Stimulated activated CD8-positive, alpha-beta memory T cell treated with anti-CD3 and anti-CD28 coated beads, Interleukin-4, amount 100 ng/mL, for 24 hours (primary cell): ENCODE measurements at places on chromosomes 3 and 15.

- peak; percentile 11 for DNase-seq
Measured at GRCh38 chr15:59174835-59175831, 31.5 kb upstream of the LDHAL6B start.

- DNase-seq: no peak
Measured at GRCh38 chr3:108388136-108389132, 92.1 kb downstream of the HHLA2 start.

DNA sequence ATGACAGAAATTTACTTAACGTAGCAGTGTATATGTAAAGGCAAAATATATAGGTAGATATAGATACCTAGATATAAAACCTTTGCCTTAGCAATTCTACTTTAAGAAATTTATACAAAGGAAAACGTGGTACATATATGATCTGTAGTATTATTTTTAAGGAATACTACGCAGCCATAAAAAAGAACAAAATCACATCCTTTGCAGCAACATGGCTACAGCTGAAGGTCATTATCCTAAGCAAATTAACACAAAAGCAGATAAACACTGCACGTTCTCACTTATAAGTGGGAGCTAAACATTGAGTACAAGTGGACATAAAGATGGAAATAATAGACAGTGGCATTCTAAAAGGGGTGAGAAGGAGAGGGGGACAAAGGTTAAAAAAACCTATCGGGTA, 14.8 kb upstream of the LIPC start:
- no peak for DNase-seq

DNA sequence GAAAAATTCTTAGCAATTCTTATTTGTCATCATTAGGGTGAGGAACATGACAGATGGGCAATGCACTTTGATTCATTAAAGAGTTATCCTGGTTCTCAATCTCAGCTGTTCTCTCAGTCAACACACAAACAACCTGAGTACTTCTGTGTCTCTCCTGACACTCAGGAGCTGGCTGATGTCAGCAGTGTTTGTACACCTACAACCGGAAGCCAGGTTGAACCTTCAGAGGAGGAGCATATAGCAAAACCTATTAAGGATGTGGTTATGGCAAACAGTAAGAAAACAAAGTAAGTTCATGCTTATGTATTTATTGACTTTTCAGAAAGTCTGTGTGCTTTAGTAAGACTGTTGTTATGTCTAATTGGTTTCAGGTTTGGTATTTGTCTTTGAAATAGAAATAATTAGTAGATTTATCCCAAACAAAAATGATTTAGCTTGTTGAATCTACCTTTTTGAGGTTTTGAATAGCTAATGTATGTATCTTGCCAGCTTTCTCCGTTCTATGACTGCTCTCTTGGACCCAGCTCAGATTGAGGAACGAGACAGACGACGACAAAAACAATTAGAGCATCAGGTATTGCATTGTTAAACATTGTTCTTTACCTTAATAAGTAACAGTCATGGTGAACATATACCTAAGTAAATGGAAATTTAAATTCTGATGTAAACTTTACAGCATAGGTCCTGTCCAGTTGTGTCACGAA, 36.6 kb downstream of the CCDC66 start:
- no peak for DNase-seq

DNA sequence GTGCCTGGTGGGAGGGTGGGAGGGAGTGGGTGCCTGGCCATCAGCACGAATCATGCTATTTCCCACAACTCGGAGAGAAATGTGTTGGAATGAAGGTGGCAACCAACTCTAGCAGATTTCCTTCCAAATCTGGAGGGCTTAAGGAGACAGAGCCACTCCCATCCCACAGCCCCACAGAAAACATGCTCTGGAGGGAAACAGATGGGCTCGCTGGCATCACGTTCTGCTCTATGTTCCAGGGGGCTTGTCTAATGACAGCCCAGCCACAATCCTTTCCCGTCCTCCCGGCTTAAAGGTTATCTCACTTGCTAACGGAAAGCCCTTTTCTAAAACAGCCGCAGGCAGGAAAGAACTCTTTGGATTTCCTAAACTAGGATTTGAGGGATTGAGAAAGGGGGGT, 65.3 kb downstream of the ADAMTS17 start:
- DNase-seq: no peak

GRCh38 chr15:56805466-56806147, 72.3 kb upstream of the ZNF280D start:
- DNase-seq: no peak

- DNase-seq: no peak
Measured at GRCh38 chr15:85986741-85987140, 92.9 kb upstream of the AGBL1 start.

DNA sequence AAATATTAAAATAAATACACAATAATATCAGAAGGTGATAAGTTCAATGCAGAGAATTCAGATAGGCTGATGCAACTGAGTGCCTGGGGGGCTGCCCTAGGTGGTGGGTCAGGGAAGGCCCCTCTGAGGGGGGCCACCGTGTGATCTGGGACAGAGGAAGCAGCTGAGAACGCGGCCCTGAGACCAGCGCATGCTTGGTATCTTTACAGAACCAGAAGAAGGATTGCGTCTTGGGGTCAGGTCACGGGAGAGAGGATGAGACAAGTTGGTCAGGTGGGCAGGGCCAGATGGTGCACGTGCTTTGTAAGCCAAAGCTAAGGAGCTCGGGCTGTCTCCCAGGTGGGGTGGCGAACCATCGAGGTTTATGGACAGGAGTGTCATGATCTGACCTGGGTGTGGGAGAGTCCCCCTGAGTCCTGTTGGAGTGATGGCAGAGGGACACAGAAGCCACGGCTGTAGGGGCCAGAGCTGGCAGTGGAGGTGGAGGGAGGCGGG, 121.2 kb downstream of the ETFA start:
- no peak for DNase-seq

- no peak for DNase-seq
Measured at GRCh38 chr15:47415539-47415971, 301.8 kb upstream of the SEMA6D start.

- no peak for DNase-seq
Measured at GRCh38 chr15:68228143-68228970, 1.2 kb downstream of the CLN6 start.

GRCh38 chr3:194129581-194130133, 6.3 kb upstream of the HES1 start:
- no peak for DNase-seq

DNA sequence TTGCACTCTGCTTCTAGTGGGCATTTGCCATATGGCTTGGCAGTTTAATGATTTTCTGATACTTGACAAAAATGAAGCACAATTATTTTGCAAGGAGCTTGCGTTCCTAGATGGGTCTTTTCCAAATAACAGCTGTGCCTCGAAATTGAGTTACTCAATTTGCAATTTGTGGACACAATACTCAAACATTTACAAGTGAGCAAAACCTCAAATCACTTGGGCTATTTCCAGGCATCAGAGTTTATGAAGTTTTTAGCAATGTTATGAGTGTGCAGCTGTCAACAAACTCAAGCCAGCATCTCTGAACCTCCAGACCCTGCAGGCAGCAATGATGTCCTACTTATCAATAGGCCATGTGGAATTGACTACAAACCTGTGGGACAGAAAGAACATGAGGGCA, 41.3 kb downstream of the NMNAT3 start:
- no peak for DNase-seq

DNA sequence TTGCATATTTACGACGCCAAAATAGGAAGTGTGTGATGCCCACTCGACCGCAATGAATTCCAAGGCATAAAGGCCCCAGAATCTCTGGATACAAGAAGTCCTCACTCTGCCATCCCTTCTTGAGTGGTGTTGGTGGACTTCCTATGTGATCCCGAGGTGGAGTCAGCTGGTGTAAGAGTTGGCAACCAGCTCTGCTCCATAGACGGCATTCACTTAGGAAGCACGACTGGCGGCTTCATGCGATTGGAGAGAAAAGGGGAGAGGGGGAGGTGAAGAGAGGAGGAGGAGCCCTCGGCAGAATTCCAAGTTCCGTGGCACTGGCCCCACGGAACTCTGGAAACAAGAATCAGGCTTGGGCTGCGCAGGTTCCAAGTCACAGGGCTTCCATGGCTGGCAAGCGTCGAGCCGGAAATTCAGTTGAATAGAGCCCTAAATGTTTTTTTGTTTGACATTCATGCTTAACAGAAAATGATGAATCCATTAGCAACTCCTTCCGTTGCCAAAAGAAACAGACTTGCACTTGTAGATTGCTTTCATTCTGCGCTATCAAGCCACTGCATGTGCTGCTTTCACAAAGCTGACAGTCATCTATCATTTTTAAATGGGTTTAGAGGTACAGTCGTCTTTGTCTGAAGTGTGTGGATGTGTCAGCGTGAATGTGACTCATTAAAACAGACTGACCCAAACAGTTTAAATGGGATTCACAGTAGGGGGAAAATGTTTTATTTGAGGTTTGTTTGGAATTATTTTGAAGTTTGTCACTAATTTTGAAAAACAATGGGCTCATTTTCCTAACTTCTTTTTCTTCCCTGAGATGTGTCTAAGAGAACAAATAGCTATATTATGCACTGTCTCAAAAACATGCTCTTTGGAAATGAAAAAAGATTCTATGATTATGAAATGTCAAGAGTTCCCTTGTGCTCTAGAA, 428.3 kb upstream of the ATP11B start:
- no peak for DNase-seq

DNA sequence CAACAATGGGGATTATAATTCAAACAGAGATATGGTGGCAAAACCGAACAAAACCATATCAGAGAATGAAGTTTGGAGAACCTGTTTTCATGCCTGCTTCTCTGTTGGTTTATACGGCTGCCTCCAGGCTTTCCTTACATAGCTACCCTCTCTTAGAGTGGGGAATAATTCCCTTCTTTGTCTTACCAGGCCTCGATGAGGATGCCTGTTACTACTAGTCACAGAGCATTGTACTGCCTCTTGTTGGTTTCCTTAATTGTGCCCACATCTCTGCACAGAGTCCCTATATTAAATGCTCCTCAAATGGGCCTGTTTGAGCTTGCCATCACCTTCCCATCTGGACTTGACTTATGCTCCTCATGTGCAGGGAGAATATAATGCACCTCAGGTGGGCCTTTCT, 92.9 kb downstream of the NCEH1 start:
- DNase-seq: no peak

DNA sequence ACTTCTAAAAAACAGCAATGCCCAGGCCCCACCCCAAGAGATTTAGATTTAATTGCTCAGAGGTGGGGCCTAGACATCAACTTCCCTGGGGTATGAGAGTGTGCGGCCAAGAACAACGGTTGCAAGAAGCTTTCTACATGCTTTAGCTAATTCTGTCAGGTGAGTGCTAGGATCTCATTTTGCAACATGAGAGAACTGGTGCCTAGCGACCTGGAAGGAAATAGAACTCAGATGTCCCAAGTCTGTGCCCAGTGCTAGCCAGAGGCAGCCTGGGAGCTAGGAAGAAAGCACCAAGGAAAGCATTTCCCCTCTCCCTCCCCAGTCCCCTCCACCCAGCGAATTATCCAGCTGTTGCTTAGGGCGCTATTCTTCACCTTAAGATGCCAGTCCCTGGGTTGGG, 22.9 kb upstream of the HRH1 start:
- DNase-seq: no peak

DNA sequence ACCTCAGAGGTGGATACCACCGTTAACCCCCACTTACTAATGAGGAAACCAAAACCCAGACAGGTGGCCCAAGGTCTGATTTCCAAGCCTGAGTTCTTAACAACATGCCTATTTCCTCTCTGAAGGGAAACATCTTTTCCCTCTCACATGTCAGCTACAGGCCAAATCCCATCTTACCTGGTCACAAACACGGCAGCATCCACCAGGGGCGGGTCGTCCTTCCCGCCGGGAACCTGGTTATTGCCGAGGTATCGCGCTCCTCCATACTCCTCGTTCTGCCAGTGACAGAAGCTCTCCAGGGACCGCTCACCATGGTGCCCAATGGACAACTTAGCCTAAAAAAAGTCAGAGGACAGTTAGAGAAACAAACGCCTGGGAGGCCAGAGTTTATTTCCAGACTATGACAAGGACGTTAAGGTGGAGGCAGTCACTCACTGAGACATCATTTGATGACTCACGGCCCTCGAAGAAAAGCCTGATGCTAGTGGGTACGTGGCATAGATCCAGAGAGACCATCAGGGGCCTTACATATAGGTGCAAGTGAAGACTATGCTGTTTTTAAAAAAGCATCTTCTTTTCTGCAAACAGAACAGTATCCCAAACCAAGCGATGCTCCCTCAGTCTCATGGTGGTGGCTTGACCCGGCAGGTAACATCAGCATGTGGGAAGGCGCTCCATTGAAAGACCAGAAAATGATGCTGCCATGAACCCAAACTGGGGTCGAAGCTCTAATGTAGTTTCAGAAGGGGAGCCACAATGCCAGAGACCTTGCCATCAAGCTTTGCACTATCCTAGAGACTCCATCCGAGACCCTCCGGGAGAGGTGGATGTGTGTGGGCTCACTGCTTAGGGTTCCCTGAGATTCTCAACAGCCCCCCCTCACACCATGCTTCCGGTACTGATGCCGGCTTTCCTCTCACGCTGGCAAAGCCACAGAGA, 80.2 kb downstream of the ADAMTS17 start:
- no peak for DNase-seq

DNA sequence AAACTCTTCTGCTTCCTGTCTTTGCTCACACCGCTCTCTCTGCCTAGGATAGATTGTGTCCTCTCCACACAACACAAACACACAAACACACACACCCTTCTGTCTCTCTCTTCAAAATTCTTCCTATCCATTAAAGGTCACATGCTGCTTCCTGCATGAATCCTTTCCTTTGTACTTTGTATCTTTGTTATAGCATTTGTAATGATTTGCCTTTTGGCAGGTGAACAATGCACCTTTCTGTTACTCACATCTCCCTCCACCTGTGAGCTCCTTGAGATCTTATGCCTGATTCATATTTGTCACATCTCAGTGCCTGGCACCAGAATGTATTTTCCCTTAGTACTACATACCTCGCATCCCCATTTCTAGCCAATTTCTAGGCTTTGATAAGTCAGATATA, 251.4 kb upstream of the UMPS start:
- DNase-seq: no peak

GRCh38 chr3:10625323-10625722, 119.9 kb upstream of the ATP2B2 start:
- no peak for DNase-seq
